ENCODE measurements at places on chromosomes 7 and 10. TPM values are rescaled to one million over a fixed set of nuclear protein-coding genes. Genes with fewer than 3 reads are reported as not detected.

- H3K36me3 ChIP-seq, result no peaks in the 10 kb centered on the region
- no peak overlapping the region for H3K4me3 ChIP-seq
- DNase-seq, result no peak
- H3K27ac ChIP-seq, result no peak overlapping the region
- peaks cover 25% of the 10 kb centered on the region for H3K4me1 ChIP-seq
These were observed 19.2 kb upstream of the FLNC start for GRCh38 chr7:128810997-128811396.

DNA sequence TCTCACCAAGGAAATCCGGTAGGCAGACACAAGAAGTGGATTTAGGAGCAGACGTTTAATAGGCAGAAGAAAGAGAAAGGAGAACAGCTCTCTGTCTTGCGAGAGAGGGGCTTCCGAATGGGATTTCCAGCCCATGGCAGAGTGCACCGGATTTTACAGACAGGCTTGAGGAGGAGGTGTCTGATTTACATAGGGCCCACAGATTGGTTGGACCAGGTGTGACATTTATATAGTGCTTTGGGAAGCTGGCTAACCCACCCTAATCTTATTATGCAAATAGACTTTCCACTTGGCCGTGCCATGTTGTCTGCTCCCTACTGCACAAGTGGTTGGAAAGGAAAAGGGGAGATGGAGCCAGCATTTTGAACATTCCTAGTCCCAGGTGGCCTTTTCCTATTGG is 57.8 kb downstream of the ANKMY2 start:
- no peaks in the 10 kb centered on the region for H3K27me3 ChIP-seq
- H3K4me3 ChIP-seq, result no peak overlapping the region
- H3K4me1 ChIP-seq, result no peaks in the 10 kb centered on the region
- H3K36me3 ChIP-seq, result no peaks in the 10 kb centered on the region
- H3K27ac ChIP-seq, result no peak overlapping the region
- DNase-seq, result no peak

DNA sequence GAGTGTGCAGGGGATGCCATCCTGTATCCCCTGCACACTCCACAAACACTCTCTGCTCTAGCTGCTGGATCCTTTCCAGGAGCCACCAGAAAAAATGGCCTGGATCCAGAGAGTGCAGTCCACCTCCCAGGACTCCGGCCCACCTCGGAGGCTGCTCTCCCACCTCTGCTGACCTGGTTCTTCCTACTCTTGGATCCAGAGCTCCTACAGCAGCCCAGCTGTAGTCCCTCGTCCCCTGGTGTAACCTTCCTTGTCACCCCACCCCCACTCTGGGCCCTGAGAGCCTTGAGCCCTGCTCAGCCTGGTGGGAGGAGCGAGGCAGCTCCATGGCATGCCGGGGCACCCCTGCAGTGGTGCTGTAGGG is 54.4 kb downstream of the GOLGA7B start:
- no peaks in the 10 kb centered on the region for H3K4me1 ChIP-seq
- DNase-seq, result no peak
- H3K36me3 ChIP-seq, result no peaks in the 10 kb centered on the region
- no peak overlapping the region for H3K4me3 ChIP-seq

DNA sequence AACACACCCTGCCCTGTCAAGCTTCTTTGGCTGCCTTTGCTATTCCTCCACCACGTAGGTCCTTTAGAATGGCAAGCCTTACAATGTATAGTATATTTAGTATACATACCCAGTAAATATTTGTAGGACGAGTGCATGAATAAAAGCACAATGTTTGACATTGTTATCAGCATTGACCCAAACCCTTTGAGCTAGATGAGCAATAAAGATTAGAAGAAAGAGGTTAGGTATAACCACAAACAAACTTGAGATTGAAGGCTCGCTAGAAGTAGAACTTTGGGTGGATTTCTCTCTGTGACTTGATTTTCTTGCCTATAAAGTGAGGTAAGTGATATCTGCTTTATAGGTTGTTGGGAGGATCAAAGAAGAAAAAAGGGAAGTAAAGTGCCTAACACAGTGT is 561.0 kb upstream of the GALNT17 start:
- H3K4me3 ChIP-seq, result no peak overlapping the region
- H3K4me1 ChIP-seq, result peaks cover 20% of the 10 kb centered on the region
- no peaks in the 10 kb centered on the region for H3K27me3 ChIP-seq
- DNase-seq, result no peak
- no peaks in the 10 kb centered on the region for H3K36me3 ChIP-seq
- H3K27ac ChIP-seq, result no peak overlapping the region

- H3K36me3 ChIP-seq, result peaks cover 5% of the 10 kb centered on the region
- DNase-seq, result no peak
- H3K4me3 ChIP-seq, result no peak overlapping the region
- H3K27ac ChIP-seq, result no peak overlapping the region
- peaks cover 10% of the 10 kb centered on the region for H3K4me1 ChIP-seq
These were observed 77.1 kb downstream of the MPLKIP start for GRCh38 chr7:40057292-40057691.

GRCh38 chr10:52616395-52616764 is 156.2 kb downstream of the MBL2 start:
- H3K4me3 ChIP-seq, result no peak overlapping the region
- no peaks in the 10 kb centered on the region for H3K4me1 ChIP-seq
- H3K27me3 ChIP-seq, result no peaks in the 10 kb centered on the region
- no peak for DNase-seq
- no peak overlapping the region for H3K27ac ChIP-seq

DNA sequence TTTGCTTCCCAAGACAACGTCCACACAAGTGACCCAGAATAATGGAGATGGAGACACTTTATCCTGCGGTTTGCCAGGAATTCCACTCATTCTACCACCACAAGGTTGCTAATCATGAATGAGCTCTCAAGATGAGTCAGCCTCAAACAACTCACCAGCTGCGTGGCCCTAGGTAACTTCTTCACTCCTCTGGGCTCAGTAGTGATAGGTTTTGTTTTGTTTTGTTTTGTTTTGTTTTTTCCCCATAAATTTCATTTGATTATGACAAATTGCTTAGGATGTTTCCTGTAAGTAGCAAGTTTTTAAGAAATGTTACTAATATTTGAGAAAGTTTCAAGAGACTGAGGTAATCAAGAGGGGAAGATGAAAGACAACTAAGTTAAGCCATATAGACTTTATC is 286.8 kb downstream of the PARD3 start:
- no peak overlapping the region for H3K4me3 ChIP-seq
- DNase-seq, result no peak
- peaks cover 27% of the 10 kb centered on the region for H3K4me1 ChIP-seq
- no peak overlapping the region for H3K27ac ChIP-seq
- H3K27me3 ChIP-seq, result no peaks in the 10 kb centered on the region

- no peak for DNase-seq
- H3K27ac ChIP-seq, result no peak overlapping the region
These were observed 38.0 kb downstream of the ADD3 start for GRCh38 chr10:110045772-110046171.

GRCh38 chr7:107690611-107691010 is 30.0 kb downstream of the SLC26A4 start:
- DNase-seq, result no peak
- H3K27ac ChIP-seq, result no peak overlapping the region
- H3K4me3 ChIP-seq, result no peak overlapping the region

DNA sequence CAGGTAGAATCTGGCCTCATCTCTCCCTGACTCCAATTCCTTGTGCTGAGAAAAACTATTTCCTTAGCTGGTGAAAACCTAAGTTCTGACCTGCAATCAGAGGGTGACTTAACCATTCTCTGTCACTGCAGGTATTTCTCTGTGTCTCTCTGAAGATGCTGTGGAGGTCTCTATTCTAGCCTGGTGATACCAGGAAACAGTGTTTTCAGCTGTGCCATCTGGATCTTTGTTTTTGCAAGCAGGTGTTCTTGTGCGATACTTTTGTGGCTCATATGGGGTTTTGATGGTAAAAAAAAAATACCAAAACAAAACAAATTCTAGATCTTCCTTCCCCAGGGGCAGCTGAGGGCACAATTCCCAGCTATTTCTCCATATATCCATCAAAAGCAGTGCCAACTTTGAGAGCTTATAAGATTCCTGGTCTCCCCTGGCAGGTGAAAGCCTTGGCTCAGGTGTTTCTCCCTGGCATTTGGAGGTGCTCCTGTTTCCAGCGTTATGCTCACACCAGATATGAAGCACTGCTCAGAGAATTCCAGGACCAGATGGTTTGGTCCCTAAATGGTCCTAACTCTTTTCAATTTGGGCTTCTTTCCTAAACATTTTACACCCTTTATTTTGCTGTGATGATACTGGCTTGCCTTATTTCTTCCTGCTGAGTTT is 9.9 kb upstream of the NPVF start:
- H3K4me3 ChIP-seq, result no peak overlapping the region
- no peak overlapping the region for H3K27ac ChIP-seq
- peaks cover 9% of the 10 kb centered on the region for H3K4me1 ChIP-seq
- H3K36me3 ChIP-seq, result no peaks in the 10 kb centered on the region

DNA sequence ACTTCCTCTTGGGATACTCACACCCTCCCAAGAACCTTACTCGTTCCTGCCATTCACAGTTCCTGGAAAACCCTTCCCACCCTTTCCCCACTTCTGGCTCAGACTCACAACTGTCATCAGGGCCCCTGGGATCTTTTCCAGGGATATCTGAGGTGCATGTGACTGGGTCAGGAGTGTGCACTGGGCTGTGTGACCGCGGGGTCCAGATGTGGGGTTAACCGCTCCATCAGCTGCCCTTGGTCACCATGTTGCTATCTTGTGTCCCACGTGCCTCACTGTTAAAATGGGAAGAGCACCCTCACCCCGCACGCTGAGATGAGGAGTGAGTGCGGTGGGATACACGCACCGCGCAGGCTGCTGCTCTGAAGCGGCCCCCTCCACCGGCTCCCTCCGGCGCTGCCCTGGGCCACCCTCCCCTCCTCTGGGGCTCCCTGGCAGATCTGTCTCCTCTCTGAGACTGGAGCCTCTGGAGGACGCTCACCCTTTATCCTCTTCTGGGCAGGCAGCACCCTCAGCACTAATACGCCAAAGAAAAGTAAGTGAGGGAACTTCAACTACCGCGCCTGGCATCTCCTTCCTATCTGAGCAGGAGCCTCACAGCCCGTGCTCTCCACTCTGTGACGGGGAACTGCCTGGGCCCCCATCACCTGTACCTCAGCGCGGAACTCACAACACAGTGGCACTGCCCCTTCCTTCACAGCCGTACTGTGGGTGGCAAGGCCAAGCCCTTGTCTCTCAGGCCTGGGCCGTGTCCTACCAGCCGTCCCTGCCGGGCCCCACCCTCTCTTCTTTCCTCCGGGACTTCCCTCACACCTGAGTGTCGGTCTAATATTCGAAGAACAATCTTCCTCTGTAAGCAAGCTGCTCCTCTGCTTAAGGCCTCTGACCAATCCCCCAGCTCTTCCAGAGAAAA is 15.6 kb downstream of the COBL start:
- H3K36me3 ChIP-seq, result no peaks in the 10 kb centered on the region
- no peaks in the 10 kb centered on the region for H3K27me3 ChIP-seq
- no peak for DNase-seq

IRF5 gene
- total RNA-seq, result 1.4 TPM

STOX1 gene
- total RNA-seq, result 0.30 TPM

SPDYE16 gene
- total RNA-seq, result 0.40 TPM

Data from psoas muscle (tissue), 8 donors.